H9 (cell line): ENCODE measurements at places on chromosomes 5 and 9.

- no peak for DNase-seq
Observed at GRCh38 chr9:4494806-4495205, 4.5 kb downstream of the SLC1A1 start.

DNA sequence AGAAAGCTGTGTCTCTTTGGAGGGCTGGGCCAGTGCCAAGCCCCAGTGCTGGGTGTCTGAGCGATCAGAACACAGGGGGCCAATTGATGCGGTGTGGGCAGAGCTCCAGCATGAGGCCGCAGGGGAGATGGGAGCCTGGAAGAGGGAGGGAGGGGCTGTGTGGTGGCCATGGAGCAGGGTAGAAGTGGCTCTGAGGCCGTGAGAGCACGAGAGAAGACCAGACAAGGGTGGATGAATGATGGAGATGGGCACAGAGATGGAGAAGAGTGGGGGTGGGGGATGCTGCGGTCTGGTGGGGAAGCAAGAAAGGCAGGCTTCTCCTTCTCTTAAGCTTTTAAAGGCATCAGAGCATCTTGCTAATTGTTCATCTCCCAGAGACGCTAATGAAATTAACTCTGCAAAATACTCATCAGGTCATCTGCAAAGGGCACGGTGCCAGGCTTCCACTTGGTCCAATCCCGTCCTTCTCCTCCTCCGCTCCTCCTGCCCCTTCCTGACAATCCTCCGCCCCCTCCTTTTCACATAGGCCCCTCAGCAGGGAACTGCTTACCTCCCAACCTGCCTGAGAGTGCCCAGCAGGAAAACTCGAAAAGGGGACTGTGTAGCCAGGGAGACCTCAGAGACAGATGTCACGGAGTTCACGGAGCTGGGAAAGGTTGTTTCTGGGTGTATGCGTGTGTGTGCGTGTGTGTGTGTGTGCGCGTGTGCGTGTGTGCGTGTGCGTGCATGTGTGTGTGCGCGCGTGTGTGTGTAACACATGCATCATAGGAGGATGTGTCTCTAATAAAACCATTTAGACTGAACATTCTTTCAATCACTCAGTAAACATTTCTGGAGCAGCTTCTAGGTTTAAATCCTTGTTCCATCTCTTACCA is 7.1 kb upstream of the UNC5A start:
- no peak for DNase-seq

DNA sequence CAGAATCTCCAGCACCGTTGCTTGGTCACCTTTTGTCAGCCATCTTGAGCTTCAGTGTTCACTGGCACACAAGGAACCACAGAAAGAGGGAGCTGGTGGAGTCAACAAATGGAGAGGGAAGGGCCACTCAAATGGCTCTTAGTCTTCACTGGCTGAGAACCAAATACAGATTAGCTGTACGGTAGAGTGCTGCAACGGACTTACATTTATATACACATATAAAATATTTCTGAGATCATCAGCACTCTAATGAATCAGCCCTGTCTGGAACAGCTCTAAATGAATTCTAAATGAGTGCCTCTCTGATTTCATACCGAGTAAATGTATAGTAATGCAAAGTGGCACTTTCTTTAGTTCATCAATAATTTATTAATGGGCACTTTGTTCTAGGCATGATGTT is 24.8 kb downstream of the KCTD16 start:
- no peak for DNase-seq

GRCh38 chr9:129254566-129255287 is 76.7 kb upstream of the IER5L start:
- no peak for DNase-seq

DNA sequence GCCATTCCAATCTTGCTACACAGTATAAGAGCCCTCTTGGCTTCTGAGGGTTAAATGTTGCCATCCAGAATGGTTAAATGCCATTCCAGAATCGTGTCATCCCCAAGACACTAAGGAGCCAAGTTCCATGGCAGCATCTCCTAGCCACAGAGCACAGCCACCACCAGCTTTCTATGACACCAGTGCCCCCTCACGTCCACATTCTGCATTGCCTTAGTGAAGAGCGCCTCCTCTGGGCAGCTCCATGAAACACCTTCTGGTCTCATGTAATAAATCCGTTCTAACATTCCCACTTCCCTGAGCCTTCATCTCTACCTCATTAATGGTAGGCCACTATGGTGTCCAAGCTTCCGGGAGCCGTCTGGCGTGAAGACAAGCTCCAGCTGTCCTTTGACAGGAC is 12.4 kb downstream of the CBY3 start:
- DNase-seq, result peak; percentile 84

- no peak for DNase-seq
Observed at GRCh38 chr5:40571729-40572128, 108.0 kb upstream of the PTGER4 start.

- no peak for DNase-seq
Observed at GRCh38 chr9:82558855-82559630, 503.9 kb downstream of the RASEF start.

GRCh38 chr9:87640385-87640795 is 85.5 kb upstream of the CTSL start:
- DNase-seq, result no peak

DNA sequence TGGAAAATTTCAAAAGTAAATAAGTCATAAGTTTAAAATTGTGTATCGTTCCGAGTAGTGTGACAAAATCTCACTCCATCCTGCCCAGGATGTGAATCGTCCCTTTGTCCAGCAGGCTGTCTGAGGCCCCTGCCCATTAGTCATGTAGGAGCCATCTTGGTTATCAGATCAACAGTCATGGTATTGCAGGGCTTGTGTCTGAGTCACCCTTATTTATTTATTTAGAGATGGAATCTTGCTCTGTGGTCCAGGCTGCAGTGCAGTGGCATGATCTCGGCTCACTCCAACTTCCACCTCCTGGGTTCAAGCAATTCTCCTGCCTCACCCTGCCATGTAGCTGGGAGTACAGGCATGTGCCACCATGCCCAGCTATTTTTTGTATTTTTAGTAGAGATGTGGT is 30.2 kb downstream of the ITGA2 start:
- no peak for DNase-seq

DNA sequence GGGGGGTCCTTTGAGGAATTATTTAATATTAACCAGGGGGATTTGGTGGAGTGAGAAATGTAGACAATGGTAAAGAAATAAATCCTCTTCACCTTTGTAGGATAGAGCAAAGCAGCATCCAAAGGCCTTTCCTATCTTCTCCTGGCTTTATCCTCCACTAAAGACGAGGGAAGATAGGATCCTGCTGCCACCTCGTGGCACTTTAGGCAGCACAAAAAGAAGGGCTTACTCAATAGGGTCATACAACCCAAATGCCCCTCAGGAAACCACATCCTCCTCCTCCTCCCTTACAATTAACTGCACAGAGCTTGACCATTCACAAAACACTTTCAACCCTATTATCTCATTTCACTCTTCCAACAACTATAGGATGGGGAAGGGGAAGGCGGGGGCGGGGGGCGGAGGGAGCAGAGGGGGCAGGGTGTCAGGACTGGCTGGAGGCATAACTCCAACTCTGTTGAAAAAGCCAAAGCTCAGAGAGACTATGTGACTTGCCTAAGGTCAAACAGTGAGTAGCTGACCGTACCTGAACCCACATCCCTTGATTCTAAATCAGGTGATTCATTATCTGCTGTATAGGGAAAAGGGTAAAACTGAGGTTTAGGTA is 45.4 kb upstream of the MYOT start:
- DNase-seq, result peak; percentile 63

GRCh38 chr5:37812365-37812764 is 27.5 kb downstream of the GDNF start:
- no peak for DNase-seq

DNA sequence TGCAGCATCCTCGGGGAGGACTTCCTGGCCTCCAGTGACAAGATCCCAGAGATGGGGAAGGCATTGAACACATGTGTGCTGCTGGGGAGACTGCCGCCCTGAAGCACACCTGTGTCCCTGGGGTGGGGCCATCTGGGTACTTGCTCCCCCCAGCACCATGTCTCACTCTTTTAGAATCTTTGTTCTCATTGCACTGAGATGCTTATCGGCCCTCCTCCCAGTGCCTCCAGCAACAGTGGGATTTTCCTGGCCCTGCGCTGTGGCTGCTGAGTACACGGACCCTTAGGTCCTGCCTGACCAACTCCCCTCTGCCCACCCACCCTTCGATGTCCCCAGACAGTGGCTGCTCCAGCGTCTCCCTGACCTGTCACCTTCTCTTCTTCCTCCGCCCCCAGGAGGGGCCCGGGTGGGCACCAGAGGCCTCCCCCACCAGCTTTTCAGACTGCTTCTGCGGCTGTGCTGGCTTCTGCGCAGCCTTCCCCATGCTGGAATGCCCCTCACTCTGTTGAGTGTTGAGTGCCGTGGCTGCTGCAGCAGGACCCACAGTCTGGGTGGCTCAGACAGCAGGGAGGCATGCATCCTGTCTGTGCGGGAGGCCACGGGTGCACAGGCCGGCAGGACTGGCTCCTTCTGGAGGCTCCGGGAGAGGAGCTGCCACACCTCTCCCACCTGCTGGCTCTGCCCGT is 145.9 kb upstream of the IRX2 start:
- peak; percentile 25 for DNase-seq

DNA sequence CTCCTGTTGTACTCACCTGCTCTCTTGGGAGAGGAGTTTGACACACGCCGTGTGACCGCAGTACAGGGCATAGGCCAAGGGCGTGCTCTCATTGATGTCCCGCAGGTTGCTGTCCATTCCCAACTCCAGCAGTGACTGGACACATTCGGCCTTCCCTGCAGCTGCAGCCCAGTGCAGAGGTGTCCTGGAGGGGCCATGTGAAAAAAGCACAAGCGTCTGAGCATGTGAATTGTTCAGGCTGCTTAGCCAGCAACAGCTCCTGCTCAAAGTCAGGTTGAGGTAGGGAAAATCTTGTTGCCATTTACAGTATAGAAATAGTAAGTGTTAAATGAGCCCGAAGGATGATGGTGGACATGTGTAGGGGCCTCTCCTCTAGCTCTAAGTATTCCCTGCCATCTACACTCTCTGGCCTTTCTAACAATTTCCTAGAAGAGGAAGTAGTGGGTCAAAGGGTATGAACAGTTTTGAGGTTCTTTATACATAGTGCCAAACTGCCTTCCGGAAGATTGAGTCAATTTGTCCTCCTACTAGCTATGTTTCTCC is 116.5 kb downstream of the ANKRD55 start:
- DNase-seq, result no peak

DNA sequence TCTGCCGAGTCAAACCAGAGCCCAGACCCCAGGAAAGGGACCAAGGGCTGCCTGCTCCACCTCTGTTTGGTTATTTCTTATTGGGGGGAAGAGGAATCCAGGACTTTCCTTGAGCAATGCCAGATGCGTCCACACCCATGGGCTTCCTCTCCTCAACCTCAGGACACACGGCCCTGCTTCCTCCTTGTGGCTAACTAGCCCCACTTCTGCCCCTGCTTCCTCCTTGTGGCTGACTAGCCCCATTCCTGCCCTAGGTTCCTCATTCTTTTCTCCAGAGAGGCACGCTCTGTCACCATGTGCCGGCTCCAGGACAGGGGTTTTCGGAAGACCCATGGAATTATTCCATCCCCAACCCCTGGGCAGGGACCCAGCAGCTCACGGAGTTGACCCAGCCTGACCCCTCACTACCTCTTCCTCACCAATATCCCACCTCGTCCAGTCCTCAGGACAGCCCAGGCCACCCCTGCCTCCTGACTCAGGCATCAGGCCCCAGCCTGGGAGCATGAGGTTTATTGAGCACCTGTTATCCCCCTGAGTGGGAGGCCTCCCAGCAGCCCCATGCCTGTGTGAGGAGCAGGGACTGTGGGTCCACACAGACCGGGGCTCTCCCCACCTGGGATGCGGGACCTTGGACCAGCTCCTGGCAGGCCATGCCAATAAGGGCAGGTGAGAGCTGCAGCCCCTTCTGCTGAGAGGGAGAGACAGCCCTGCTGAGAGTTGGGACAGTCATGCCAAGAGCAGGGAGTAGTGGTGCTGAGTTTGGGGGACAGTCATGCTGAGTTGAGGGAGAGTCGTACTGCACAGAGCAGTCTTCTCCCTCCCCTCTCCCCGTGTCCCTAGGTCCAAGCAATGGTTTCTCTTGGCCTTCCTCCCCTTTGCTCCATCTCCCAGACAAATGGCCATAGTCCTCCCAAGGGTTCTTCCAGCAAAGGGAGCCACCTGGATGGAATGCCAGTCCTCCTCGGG is 11.8 kb upstream of the FCN1 start:
- no peak for DNase-seq

- no peak for DNase-seq
Observed at GRCh38 chr5:30891660-30892059, 301.8 kb upstream of the CDH6 start.

GRCh38 chr5:180636403-180637075 is 12.9 kb downstream of the FLT4 start:
- DNase-seq, result no peak

DNA sequence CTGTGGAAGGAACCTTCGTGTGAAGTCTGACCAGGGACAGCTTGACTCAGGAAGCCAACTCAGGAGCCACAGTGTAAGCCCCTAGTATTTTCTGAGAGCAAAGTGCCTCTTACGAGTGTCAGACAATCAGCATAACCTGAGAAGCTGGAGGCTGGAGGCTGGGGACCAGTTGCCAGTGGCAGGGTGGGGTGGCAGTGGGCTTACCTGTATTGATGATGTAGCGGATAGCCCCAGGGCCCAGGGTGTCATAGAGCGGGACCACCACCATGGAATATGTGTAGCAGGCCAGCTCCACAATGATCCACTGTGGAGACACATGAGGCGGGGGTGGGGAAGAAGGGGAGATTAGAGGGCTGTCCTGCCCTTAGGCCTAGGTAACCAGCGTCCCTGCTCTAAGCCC is 22.9 kb downstream of the ACSL6 start:
- DNase-seq, result no peak

DNA sequence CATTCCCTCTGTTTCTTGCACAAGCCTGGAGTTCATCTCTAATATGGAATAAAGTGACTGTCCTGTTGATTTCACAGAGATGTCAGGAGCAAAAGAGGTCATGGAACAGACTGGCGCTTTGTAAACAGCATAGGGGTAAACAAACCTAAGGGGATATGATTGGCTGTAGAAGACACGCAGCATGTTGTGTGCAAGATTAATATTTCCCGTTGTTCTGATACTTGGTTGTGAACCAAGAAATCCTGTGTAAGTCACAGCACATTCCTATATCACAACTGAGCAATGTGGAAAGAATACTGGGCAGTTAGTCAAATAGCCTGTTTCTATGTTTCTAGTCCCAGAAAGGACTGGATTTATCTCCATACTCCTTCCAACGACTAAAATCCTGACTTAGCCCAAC is 3.2 kb downstream of the ADAMTS12 start:
- no peak for DNase-seq

DNA sequence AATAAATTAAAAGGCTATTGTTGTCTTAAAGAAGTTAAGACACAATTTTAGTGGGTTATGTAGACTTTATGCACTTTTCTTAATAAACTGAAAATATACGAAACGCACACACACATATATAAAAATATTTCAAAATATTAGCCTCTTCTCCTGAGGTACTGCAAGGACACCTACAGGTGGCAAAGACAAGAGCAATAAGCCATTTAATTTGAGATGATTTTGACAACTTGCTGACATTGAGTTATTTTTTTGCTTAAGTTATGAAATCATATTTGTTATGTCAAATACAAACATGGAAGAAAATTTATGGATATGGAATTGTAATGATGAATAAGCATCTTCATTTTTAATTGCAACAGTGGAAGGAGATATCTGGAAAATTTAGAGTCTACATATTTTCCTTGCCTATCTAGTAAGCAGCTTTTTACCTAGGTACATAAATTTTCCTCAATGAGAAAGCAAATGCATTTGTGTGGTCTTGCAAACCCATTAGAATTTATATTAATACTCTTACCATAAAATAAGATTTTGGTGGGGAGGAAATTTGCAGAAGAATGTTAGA is 301.6 kb downstream of the ISL1 start:
- no peak for DNase-seq
